ENCODE measurements at places on chromosomes 11 and 22.

GRCh38 chr22:32803020-32803737, 1.7 kb downstream of the TIMP3 start:
- no peak for DNase-seq

- no peak for DNase-seq
These were observed 105.3 kb upstream of the E2F8 start for GRCh38 chr11:19345848-19346681.

- no peak for DNase-seq
These were observed 138.3 kb downstream of the MPPED1 start for GRCh38 chr22:43550024-43550620.

DNA sequence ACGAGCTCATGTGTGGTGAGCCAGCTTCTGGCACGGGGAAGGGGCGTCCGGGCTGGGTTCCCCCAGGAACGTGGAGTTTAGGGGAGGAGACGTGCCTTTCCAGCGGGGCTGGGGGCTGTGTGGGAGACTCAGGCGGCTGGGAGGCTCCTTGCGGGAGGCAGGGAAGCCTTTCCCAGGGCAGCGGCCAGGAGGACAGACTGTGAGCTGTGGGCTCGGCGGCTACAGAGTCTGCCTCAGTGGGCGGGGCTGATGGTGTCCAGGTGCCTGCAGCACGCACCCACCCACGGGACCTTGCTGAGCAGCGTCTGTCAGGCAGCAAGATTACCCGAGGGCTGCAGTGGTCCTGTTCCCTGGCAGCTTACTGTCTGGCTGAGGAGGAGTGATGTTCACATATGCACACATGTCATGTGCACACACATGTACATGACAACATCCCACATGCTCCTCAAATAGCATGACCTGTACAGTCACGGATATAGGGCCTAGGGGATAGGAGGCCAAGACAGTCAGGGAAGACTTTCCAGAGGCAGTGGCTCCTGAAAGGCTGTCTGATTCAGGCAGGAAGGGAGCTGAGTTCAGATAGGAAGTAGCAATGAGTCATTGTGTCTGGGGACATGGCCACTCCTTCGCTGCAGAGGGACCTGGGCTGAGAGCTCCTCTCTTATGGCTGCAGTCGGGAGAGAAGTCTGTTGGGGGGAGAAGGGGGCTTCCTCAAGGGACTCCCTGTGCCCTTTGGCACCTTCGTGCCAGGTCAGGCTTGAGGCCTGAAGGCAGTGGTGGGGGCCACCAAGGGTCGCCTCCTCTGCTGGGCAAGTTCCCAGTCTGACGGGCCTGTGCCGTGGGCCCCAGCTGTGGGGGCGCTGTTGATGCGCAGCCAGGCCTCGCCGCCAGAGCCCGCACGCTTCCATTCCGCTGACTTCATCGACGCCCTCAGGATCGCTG, 23.3 kb upstream of the PPP6R3 start:
- no peak for DNase-seq

DNA sequence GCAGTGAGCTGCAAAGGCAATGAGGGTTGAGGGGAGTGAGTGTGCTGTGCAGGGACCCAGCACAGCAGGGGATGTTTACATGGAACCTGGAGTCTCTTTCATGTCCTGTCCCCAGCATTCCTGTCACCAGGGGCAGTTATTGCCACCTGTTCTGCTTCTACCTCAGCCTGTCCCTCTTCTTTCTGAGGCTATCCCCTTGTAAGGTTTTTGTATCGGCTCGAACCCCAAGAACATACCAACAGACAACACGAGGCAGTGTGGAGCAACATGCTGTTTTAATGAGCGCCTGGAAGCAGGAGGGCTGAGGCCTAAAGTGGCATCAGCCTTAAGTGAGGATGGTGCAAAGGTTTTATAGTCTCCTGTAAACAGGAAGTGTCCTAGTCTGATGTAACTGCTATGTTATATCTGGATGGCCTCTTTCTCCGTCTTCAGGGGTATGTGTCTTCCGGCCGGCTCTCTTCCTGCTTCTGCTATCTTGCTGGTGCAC, 3.9 kb downstream of the SCGB2A2 start:
- DNase-seq, result no peak

GRCh38 chr22:47031628-47031915, 269.1 kb downstream of the TBC1D22A start:
- DNase-seq, result no peak

DNA sequence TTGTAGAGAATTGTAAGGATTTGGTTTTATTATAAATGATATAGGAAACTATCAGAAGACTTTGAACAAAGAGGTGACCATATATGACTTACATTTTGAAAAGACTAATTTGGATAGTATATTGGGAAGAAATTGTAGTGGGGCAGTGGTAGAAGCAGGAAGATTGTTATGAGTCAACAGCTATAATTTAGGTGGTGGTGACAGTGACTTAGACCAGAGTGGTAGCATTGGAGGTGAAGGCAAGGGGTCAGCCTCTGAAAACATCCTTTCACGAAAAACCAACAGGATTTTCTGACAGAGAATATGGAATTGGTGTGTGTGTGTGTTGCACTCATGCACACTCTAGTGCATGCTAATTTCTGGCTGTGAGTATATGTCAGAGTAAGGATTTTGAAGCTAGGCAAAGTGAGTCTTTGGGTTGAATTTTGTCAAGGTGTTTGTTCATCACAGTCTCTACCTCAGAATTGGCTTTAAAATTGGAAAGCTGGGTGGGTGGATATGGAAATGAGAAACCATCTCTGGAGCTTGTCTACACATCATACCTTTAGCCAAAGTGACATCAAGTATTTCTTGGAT, 8.2 kb upstream of the HBE1 start:
- DNase-seq, result no peak

- DNase-seq, result no peak
These were observed 36.6 kb downstream of the RRP8 start for GRCh38 chr11:6566704-6567370.

GRCh38 chr11:108117746-108118371, 3.5 kb upstream of the ACAT1 start:
- no peak for DNase-seq

DNA sequence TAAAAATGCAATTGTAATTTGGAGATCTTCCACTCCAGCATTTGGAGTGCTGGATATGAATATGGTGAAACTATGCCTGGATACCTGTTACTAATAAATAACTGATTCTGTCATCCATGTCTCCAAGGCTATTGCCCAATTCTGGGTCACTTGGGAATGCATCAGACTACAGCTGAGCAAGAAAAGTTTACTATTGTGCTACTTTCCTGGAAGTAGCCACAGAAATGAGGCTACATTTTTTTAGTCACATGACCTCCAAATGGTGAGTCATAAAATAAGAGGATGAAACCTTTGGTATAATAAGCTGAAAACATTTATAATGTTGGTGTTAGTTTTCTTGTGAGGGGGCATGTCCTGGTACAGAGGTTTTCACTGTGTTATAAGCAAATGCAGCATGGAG, 44.4 kb downstream of the DCDC1 start:
- no peak for DNase-seq

DNA sequence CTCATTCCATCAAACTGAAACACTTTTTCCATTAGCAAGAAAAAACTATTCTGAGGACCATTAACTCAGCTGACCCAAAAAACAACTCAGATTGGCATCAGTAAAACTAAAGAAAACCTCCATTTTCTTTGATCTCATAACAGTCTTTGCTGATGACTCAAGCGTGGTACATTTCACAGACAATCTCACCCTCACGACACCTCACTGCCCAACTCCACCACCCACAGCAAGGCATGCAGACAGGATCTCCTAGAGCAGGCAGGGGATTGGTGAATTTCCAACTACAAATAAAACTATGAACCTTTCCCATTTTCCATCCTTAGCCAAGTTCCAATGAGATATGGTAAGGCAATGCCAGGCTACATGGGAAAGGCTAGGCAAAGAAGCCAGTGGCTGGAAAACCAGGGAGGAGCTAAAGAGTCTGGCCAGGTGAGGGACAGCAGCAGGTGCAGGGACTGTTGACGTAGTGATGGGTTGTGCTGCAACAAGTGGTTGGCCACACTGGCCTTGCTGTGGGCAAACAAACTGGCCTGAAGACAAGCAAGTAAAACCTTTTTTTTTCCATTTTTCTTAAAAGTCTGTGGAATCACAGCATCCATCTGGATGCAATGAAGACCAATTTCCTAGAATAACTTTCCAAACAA, 97.2 kb downstream of the SERGEF start:
- no peak for DNase-seq
